ENCODE measurements at places on chromosomes 13 and 19. TPM values are rescaled to one million over a fixed set of nuclear protein-coding genes. Genes with fewer than 3 reads are reported as not detected.

- peak; percentile 63 for DNase-seq
Observed at GRCh38 chr19:5951338-5951861, 26.5 kb downstream of the RANBP3 start.

ATXN8OS gene
- total RNA-seq: not detected

- no peak for DNase-seq
Observed at GRCh38 chr13:36915896-36916640, 4.0 kb downstream of the SMAD9 start.

CLDN10 gene
- 35.7 TPM for total RNA-seq

INAFM1 gene
- total RNA-seq: 2.9 TPM

- no peak for DNase-seq
Observed at GRCh38 chr13:63336549-63336948, 1920.9 kb upstream of the PCDH20 start.

TEX26 gene
- total RNA-seq: not detected

- peak; percentile 91 for DNase-seq
Observed at GRCh38 chr19:49224879-49225278, 67.3 kb downstream of the TRPM4 start.

CALR3 gene
- not detected for total RNA-seq

GRCh38 chr19:47075941-47076340 is 27.5 kb upstream of the TMEM160 start:
- no peak for DNase-seq

GRCh38 chr19:29489172-29489951 is 36.4 kb upstream of the VSTM2B start:
- no peak for DNase-seq

DNA sequence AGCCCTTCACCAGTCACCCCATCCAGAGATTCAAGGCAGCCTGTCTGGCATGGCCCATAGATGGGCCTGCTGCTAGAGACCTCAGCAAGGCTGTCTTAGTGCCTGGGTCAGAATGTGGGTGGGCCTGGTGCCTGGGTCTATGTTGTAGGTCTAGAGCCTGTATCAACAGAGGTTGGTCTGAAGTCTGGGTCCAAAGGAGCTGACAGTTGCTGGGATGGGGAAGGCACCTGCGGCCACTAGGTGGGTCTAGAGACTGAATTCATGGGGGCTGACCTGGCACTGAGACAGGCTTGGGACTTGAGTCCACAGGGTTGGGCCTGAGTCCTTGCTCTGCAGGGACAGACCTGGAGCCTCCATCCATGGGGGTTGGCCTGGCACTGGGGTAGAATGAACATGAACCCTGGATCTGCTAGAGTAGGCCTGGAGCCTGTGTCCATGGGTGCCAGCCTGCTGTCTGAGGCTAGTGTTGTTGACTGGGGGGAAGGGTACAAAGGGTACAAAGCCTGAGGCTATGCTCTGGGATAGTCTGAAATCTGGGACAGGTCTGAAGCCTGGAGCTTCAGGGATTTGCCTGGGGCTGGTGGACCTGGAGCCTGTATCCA is 516.8 kb downstream of the OLFM4 start:
- DNase-seq: peak; percentile 59

TRPC4 gene
- total RNA-seq: 1.9 TPM

- peak; percentile 51 for DNase-seq
Observed at GRCh38 chr13:45332831-45333219, 8.2 kb downstream of the TPT1 start.

GARIN5A gene
- total RNA-seq: 13.3 TPM

SLC25A15 gene
- 32.6 TPM for total RNA-seq

DNA sequence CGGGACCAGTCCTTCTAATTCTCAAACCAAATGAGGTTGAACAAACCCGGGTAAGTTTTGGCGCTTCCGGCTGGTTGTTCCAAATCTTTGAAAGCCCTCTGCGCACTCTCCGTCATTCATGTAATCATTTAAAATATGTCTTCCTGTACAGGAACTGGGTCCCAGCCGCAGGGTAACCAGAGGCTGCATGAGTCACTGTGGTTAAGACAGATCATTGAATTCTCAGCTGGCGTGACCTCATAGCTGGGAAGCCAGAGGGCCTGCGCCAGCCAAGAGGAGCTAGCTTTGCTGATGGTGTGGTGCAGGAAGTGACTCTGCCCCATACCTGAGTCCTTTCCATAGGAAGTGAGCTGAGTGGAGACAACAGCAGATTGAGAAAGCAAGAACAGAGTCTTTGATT is 135.2 kb downstream of the TSHZ3 start:
- DNase-seq: no peak

MBD3L2 gene
- not detected for total RNA-seq

DNA sequence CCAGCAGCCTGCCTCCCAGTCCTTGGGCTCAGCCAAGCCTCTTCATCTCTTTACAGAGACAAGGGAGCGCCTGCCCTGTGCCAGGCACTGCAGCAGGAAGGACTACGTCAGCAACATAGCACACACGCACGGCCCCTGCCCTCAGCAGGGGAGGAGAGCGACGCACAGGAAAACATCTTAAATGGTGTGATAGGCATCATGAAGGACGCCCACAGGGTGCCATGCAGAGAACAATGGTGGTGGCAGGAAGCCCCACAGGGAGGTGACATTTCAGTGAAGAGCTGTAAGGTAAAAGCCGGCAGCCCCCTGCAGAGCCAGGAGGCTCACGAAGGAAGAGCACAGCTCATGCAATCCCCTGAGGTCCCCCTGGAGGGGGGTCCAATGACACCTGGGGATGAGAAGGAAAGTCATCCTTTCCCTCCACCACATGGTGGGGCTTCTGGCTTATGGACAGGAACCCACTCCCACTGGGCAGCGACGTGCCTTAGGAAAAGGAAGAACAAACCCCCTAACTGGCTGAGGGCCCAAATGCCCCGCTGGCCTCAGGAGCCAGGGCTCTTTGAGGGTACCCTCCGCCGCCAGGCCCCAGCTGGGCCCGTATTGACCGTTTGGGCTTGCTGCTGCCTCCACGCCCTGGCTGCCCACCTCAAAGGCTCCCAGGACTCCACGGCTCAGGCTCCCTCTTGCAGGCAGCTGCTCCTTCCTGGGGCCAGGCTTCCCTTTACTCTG is 37.3 kb upstream of the C13orf42 start:
- peak; percentile 78 for DNase-seq

SHISA7 gene
- 1.4 TPM for total RNA-seq

- DNase-seq: no peak
Observed at GRCh38 chr19:6458695-6459261, 814 bp downstream of the SLC25A23 start.

DNA sequence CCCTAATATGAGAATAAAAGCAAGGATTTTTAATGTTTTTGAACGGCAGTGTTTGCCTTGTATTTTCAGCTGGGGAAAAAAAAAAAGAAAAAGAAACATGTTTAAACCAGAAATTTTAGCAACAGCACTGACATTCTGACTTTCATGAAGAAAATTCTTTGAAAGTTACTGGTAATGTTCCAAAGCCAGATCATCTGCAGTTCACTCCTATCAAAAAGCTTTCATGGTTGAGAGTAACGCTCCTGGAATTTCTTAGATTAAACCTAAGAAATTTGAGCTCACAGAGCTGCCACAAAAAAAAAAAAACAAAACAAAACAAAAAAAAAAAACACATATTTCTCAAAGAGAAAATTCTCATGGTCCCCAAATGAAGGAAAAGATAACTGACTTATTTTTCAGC is 1106.7 kb downstream of the EFNB2 start:
- no peak for DNase-seq

IZUMO4 gene
- total RNA-seq: 2.2 TPM

ADAMTS10 gene
- total RNA-seq: 29.0 TPM

DNA sequence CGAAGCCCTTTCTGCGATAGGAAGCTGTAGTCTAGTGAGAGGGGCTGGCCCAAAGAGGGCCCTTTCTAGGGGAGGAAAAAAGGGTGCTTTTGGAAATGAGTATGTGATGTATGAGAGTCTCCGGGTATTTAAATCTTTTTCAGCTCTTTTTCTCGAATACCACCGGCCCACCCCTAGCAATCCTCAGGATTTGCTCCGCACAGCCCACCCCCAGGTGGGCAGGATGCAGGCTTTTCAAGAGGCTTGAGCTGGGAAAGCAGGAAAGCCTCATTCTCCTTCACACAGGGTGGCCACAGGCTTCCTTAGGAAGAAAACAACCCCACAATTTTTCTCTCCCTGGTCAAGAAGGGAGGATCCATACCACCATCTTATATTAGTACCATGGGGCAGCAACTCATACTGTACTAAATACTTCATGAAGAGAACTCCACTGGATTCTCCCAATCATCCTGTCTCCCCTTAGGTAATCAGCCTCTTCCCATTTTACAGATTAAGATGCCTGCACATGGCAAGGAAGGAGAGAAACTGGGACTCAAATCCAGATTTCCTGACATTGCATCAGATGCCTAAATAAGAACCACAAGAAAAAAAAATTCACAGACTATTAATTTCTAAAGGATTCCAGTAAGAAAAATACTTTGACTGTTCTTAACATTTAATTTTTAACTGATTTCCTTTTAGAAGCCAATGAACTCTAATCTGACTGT is 84.4 kb downstream of the STK24 start:
- peak; percentile 68 for DNase-seq

DNA sequence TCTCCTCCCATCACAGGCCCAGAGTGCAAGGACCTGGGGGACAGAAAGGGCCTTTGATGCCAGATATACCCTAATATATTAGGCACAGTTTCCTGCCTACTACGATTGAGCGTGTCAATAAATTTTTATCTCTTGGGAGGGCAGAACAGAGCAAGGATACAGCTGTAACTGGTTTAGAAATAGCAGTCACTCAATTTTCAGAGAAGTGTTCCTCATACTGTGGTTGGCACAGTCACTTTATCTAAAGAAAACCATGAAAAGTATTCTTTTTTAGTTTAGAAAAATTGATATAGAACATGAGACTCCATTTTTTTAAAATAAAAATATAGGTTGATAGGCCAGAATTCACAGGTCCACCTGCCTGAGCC is 460 bp upstream of the ZNF155 start:
- DNase-seq: no peak

RELB gene
- total RNA-seq: 13.1 TPM

DDX49 gene
- 49.6 TPM for total RNA-seq

APOE gene
- total RNA-seq: 1,438 TPM

BEST2 gene
- 10.4 TPM for total RNA-seq

ATP8B3 gene
- total RNA-seq: 6.0 TPM

- DNase-seq: no peak
Observed at GRCh38 chr13:62837895-62838294, 1422.2 kb upstream of the PCDH20 start.

KCNC3 gene
- total RNA-seq: 3.4 TPM

- DNase-seq: no peak
Observed at GRCh38 chr19:3289971-3290569, 65.6 kb downstream of the CELF5 start.

GRCh38 chr19:39934584-39935363 is at the start of gene FCGBP:
Gene FCGBP (minus strand): TSS chr19:39934634.
- no peak for DNase-seq

DNA sequence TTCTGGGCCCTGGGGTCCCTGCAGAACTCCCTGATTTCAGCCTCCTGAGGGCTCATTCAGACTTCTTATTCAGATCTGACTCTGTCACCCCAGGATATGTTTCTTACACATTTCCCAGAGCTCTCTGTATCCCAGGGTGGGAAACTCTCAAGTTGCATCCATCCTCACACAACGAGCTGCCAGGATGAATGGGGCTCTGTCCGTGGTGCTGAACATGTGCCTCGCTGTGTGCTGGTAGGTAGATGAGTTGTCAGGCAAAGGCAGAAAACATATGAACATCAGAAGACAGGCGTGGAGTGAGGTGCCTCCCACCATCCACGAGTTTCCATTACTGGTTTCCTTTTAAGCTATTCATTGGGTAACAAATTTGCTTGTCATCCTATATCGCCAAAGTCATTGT is 11.4 kb upstream of the IGFL1 start:
- DNase-seq: peak; percentile 88
